ENCODE measurements at places on chromosomes 11 and 22. TPM values are rescaled to one million over a fixed set of nuclear protein-coding genes. Genes with fewer than 3 reads are reported as not detected.

Gene ALDH3B2
- total RNA-seq: not detected

Gene NLRP14
- total RNA-seq: 0.11 TPM

GRCh38 chr11:104912102-104912501 is 13.8 kb upstream of the CASP12 start:
- H3K4me3 ChIP-seq: no peak overlapping the region
- DNase-seq: no peak
- H3K4me1 ChIP-seq: no peaks in the 10 kb centered on the region
- no peak overlapping the region for H3K27ac ChIP-seq

DNA sequence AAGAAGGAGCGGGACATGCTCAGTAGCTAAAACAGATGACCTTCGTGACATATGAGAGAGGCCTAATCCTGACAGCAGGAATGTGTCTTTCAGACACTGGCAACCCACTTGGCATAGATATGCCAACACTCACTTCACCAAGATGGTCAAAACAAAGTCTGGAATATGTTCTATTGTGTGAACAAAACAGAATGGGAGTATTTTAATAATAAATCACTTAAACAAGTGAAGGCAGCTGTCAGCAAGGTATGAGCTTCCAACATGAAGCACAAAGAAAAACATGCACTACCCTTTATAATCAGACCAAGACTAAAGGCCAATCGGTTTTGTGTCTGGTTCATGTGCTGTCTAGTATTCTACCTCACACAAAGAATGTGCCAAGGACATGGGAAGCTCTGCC is 23.1 kb downstream of the CCDC34 start:
- H3K4me3 ChIP-seq: no peak overlapping the region
- no peaks in the 10 kb centered on the region for H3K27me3 ChIP-seq
- H3K27ac ChIP-seq: no peak overlapping the region
- DNase-seq: no peak
- no peaks in the 10 kb centered on the region for H3K36me3 ChIP-seq
- H3K4me1 ChIP-seq: peaks cover 3% of the 10 kb centered on the region

GRCh38 chr22:35961480-35962295 is 66.9 kb downstream of the RBFOX2 start:
- peak overlapping the region; percentile 33 for H3K27ac ChIP-seq
- H3K4me1 ChIP-seq: peaks cover 4% of the 10 kb centered on the region
- no peaks in the 10 kb centered on the region for H3K27me3 ChIP-seq

- H3K36me3 ChIP-seq: no peaks in the 10 kb centered on the region
- no peak for DNase-seq
- H3K27ac ChIP-seq: no peak overlapping the region
- H3K4me3 ChIP-seq: no peak overlapping the region
- H3K4me1 ChIP-seq: peaks cover 7% of the 10 kb centered on the region
Observed at GRCh38 chr11:1706634-1707400, 9.8 kb downstream of the KRTAP5-6 start.

DNA sequence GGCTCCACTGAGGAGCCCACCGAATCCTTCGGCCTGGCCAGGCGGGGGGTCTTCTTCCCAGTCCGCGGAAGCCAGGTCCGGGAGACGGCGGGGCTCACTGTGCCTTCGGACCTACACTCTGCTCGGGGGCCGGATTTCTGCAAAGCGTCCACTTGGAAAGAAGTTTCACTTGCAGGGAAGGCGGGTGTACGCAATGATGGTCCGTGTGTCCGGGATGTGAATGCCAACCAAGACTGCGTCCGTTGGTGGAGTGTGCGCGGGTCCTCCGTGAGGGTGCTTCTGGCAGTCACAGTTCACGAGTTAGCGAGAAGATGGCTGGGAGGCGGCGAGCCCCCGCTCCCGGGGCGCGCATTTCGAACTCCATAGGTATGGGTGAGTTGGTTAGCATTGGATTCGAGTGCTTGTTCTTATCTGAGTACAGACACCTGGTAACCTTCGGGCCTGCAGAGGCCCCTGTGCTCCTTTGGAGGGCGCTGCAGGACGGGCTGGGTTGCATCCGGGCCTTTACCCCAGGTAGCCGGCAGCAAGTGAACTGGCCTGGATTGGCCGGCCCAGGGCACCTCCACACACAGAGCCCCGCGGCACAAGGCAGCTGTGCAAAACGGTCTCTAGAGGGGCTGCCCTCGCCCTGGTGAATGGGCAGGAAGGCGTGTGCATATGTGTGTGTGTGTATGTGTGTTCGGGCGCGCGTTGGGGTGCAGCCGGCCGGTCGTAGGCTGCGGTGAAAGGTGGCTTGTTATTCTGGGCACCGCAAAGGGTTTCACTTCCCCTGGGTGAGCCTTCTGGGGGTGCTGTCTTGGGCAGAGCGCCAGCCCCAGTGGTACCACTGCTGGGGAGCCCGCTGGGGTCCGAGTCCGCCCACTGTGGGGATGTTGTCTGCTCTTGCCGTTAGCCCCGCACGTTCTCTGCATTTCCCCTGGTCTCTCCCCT is 13.3 kb upstream of the CYP2R1 start:
- H3K4me1 ChIP-seq: peaks cover 11% of the 10 kb centered on the region
- no peak overlapping the region for H3K27ac ChIP-seq
- H3K4me3 ChIP-seq: peak overlapping the region; percentile 59
- H3K27me3 ChIP-seq: peaks cover 5% of the 10 kb centered on the region
- no peaks in the 10 kb centered on the region for H3K36me3 ChIP-seq

GRCh38 chr11:133811850-133812685 is 33.2 kb downstream of the SPATA19 start:
- H3K4me3 ChIP-seq: no peak overlapping the region
- DNase-seq: no peak
- no peak overlapping the region for H3K27ac ChIP-seq
- no peaks in the 10 kb centered on the region for H3K27me3 ChIP-seq
- H3K36me3 ChIP-seq: no peaks in the 10 kb centered on the region
- no peaks in the 10 kb centered on the region for H3K4me1 ChIP-seq

DNA sequence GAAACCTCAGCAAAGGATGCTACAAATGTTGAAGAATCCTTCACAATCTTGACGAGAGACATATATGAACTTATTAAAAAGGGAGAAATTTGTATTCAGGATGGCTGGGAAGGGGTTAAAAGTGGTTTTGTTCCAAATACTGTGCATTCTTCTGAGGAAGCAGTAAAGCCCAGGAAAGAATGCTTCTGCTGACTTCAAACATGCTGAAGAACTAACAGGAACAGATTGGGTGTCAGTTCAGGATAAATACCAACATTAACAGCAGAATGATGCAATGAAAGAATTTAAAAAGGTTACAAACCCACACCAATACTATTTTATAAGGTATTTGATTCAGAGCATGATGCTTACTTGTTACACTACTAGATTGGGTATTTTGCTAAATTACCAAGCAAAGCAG is 33.9 kb downstream of the RAB39A start:
- H3K27ac ChIP-seq: no peak overlapping the region
- H3K4me3 ChIP-seq: no peak overlapping the region
- no peaks in the 10 kb centered on the region for H3K36me3 ChIP-seq
- H3K4me1 ChIP-seq: no peaks in the 10 kb centered on the region

- H3K4me3 ChIP-seq: no peak overlapping the region
- no peak for DNase-seq
- H3K27ac ChIP-seq: no peak overlapping the region
- H3K36me3 ChIP-seq: no peaks in the 10 kb centered on the region
- no peaks in the 10 kb centered on the region for H3K27me3 ChIP-seq
Observed at GRCh38 chr11:33994937-33995336, 56.6 kb upstream of the CAPRIN1 start.

- peak; percentile 72 for DNase-seq
- H3K27me3 ChIP-seq: no peaks in the 10 kb centered on the region
- no peaks in the 10 kb centered on the region for H3K36me3 ChIP-seq
Observed at GRCh38 chr11:9535189-9535781, 38.2 kb upstream of the WEE1 start.

DNA sequence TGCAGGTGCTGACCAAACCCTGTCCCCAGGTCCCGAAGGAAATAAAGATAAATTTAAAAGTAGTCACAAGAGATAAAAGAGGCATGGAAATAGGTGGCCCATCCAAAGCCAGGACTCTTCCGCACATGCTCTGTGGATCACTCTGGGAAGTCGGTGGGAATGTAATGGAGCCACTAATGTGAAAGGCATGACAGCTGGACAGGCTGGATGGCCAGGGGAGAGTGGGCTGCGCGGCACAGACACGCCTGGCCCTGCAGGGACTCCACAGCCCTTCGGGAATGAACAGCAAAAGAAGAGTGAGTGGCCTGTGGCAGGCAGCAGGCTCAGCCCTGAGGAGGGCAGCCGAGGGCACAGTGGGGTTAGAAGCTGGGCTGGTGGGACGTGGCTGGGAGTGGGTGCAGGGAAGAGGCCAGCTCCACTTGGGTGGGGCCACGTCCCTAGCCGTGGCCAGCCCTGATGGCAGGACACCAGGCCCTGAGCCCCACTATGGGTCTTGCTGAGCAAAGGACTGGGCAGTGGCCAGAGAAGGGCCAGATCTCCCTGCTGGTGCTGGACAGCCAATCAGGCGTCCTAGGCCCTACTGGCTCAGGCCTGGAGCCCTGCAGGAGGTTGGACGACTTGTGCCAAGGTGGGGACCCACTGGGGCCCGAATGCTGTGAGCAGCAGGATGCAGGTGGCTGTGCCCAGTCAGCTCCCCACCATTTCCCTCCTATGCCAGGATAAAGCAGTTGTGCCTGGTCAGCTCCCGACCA is 31.3 kb upstream of the GNB1L start:
- no peak overlapping the region for H3K27ac ChIP-seq
- no peaks in the 10 kb centered on the region for H3K36me3 ChIP-seq
- no peak overlapping the region for H3K4me3 ChIP-seq
- H3K27me3 ChIP-seq: no peaks in the 10 kb centered on the region

GRCh38 chr22:45077286-45077685 is 67.5 kb upstream of the PHF21B start:
- no peaks in the 10 kb centered on the region for H3K4me1 ChIP-seq
- peaks cover 13% of the 10 kb centered on the region for H3K27me3 ChIP-seq
- DNase-seq: no peak
- no peak overlapping the region for H3K27ac ChIP-seq

- H3K4me3 ChIP-seq: no peak overlapping the region
- DNase-seq: no peak
- H3K27me3 ChIP-seq: peaks cover 27% of the 10 kb centered on the region
- no peak overlapping the region for H3K27ac ChIP-seq
Observed at GRCh38 chr11:370070-370941, 1.0 kb downstream of the B4GALNT4 start.

- peaks cover 12% of the 10 kb centered on the region for H3K27me3 ChIP-seq
- no peaks in the 10 kb centered on the region for H3K36me3 ChIP-seq
- peaks cover 13% of the 10 kb centered on the region for H3K4me1 ChIP-seq
Observed at GRCh38 chr11:119589001-119589400, 140.0 kb downstream of the NECTIN1 start.

- DNase-seq: no peak
- peaks cover 13% of the 10 kb centered on the region for H3K27me3 ChIP-seq
- no peak overlapping the region for H3K4me3 ChIP-seq
- H3K4me1 ChIP-seq: no peaks in the 10 kb centered on the region
- H3K27ac ChIP-seq: no peak overlapping the region
Observed at GRCh38 chr11:118206391-118207031, 18.3 kb downstream of the JAML start.

All from adrenal gland (tissue), 19 donors.